ENCODE measurements at places on chromosomes 3 and 15.

DNA sequence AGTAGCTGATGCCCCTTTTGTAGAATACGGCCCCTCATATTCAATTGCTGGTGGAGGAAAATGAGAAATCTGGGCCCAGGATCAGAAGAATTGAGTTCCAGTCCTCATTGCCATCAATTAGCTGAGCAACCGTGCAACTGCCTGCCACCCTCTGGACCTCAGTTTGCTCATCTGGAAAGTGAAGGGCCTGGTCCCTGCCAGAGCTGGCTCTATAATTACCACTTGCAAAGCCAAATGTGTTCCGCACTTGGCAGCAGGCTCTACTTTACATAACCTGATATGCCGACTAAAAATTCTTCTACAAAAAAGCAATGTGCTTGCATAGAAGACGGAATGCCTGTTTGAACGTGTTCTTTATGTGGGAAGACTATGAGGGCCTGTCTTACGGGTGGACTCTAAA lies 8.6 kb upstream of the ITGB5 start:
- no peak for DNase-seq

GRCh38 chr3:97880267-97880666 lies 58.5 kb downstream of the CRYBG3 start:
- DNase-seq, result no peak

DNA sequence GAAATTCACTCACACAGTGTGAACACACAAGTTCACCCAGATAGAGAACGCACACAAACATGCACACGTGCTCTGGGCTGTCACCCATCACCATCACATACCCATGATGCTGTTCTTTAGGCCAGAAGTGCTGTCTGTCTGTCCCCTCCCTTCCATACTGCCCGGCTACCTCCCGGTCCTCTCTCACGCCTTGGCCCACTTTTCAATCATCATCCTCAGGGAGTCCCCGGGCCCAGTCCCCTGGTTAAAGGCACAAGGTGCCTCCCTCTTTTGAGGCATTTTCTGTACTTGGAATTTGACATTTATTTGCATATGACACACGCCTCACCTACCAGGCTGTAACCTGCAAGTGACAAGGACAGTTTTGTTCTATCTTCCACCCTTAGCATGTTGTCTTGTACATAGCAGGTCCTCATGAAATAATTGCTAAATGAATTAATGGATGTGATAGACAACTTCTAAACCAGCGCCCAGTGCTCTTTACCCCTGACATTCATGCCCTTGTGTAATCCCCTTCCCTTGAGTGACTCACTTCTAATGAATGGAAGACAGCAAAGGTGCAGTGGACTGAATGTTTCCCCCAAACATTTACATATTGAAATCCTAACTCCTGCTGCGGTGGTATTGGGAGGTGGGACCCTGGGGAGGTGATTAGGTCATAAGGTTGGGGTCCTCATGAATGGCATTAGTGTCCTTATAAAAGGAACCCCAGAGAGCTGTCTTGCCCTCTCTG lies 73.9 kb upstream of the ADPGK start:
- no peak for DNase-seq

GRCh38 chr15:100794008-100794407 lies 85.6 kb upstream of the ALDH1A3 start:
- DNase-seq, result no peak

DNA sequence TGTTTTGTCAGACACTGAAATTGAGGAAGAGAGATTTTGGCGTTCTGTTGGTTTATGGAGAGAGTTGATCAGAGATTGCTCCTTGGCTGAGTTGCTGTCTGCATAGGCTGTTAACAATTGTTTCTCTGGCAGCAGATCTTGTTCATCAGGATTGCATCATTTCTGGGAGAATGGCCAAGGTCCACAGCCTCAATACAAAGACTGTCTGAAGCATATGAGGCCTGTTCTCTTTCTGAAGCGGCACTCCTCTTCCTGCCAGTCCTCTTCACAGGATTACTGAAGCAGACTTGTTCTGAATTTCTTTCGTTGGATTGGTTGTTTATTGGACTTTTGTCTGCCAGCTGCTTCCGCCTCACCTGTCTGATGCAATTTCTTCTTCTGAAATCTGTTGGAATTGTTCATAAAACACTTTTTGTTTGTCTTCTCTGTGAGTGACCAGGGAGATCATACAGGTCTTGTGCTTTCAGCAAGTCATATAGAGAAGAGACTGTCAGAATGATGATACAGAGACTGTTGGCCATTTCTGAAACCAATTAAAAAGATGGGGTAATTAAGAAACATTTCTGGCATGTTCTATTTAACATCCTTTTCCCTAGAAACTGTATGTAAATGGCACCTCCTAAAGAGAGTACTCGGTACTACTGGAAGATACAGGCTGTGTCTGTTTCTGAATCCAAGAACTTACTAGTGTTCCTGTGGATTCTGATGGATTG lies 25.5 kb downstream of the SETD5 start:
- peak; percentile 60 for DNase-seq

DNA sequence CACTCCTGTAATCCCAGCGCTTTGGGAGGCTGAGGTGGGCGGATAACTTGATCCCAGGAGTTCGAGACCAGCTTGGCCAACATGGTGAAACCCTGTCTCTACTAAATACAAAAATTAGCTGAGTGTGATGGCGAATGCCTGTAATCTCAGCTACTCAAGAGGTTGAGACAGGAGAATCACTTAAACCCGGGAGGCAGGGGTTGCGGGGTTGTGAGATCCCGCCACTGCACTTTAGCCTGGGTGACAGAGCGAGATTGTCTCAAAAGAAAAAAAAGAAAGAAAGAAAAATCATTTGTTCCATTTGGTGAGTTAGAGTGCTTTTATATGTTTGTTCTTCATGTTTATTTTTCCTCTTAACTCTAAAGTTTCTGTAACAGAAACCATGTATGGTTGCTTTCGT lies 7.3 kb downstream of the NCK1 start:
- DNase-seq, result no peak

GRCh38 chr3:187678726-187679268 lies 8.6 kb upstream of the SST start:
- peak; percentile 44 for DNase-seq

All from NCI-H1436 treated with DMSO at 0.1 percent for 48 hours (cell line).